ENCODE measurements at places on chromosomes 6 and 20.

DNA sequence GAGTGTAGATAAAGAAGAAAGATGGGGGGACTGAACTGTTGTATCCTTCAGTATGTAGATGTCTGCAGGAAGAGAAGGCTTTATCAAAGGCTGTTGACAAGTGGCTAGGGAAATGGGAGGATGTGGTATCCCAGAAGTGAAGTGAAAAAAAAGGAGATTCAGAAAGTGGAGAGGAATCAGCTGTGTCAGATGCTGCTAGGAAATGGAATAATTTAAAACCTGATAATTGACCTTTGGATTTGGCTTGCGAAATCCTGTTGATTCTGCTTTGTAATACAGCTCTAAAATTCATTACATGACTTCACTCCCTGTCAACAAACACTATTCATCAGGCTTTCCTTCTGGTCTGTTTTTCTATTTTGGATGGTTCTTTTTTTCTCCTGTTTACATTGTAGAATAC, 41.7 kb downstream of the PHF3 start:
- no peak for DNase-seq
- no peaks in the 10 kb centered on the region for H3K27me3 ChIP-seq
- H3K27ac ChIP-seq, result no peak overlapping the region
- peaks cover 10% of the 10 kb centered on the region for H3K36me3 ChIP-seq

GRCh38 chr20:15318682-15319081, 981.3 kb upstream of the FLRT3 start:
- H3K27ac ChIP-seq, result no peak overlapping the region
- H3K4me1 ChIP-seq, result no peaks in the 10 kb centered on the region
- H3K4me3 ChIP-seq, result no peak overlapping the region
- H3K27me3 ChIP-seq, result no peaks in the 10 kb centered on the region
- no peak for DNase-seq

DNA sequence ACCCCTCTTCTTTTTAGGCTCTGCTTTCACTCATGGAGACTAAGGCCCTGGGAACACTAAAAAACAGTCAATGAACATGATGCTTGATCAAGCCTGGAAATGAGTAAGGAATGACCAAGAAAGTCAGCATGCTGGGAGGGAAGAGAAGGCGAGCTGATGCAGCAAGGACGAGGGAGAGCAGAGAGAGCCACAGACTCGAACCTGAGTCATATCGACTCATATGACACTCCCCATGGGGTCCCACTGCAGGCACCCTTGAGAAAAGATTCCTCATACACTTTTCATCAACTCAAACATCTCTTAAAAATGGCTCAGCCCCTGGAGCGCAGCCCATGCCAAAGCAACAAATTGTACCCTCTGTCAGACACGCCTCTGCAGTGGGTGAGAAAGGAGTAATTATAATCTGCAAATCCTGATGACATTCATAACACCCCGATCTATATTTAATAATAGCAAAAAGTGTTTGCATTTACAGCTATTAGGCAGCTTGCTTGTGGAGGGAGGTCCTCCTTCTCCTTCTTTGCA, 127.2 kb downstream of the F13A1 start:
- DNase-seq, result no peak
- H3K27me3 ChIP-seq, result no peaks in the 10 kb centered on the region

- DNase-seq, result peak; percentile 56
- no peaks in the 10 kb centered on the region for H3K36me3 ChIP-seq
- peaks cover 4% of the 10 kb centered on the region for H3K27me3 ChIP-seq
- no peak overlapping the region for H3K27ac ChIP-seq
- H3K4me3 ChIP-seq, result no peak overlapping the region
- H3K4me1 ChIP-seq, result no peaks in the 10 kb centered on the region
These were observed 34.2 kb downstream of the PIM1 start for GRCh38 chr6:37204014-37204751.

DNA sequence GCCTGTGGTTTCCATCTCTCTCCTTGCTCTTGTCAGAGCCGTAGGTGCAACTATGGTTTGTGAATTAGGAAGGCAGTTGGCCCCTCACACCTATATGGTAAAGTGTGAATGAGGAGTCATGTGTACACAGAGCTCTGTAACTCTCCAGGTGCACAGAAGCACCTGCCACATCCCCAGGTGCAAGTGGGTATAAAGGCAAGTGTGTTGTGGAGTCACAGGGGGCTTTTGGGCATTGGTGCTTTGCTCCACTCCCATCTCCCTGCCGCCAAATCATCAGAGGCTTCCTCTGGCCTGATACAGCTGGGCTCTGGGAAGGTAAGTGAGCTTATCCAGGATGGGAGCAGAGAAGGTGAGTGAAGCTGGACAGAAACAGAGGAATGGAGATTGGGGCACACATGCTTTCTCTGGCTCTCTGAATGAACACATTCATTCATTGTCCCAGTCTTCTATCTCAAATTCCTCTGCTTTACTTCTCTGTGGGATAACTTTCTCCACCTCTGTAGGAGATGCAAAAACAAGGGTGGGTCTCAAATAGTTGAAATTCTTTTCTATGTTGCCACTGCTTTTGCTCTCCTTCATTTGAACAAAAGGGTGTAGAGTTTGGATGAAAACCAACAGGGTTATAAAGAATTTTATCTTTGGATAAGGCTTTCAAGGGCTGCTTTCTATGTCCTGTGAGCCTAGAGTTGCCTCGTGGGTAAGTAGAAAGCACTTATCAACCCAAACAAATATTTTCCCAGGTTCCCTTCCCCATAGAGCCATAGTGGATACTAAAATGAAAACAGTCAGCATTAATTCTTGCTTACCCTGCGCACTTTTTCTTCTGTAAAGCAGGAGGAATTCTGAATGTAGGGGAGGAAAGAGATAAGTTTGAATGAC, 45.0 kb upstream of the RIPOR2 start:
- H3K4me3 ChIP-seq, result no peak overlapping the region
- DNase-seq, result peak; percentile 58
- no peaks in the 10 kb centered on the region for H3K4me1 ChIP-seq
- no peaks in the 10 kb centered on the region for H3K27me3 ChIP-seq
- peak overlapping the region; percentile 90 for H3K27ac ChIP-seq
- H3K36me3 ChIP-seq, result no peaks in the 10 kb centered on the region

- H3K36me3 ChIP-seq, result peaks cover 21% of the 10 kb centered on the region
- DNase-seq, result no peak
- peak overlapping the region; percentile 95 for H3K27ac ChIP-seq
- H3K4me3 ChIP-seq, result peak overlapping the region; percentile 63
- H3K4me1 ChIP-seq, result peaks cover 43% of the 10 kb centered on the region
These were observed 662 bp upstream of the SLC9A8 start for GRCh38 chr20:49811825-49812506.

DNA sequence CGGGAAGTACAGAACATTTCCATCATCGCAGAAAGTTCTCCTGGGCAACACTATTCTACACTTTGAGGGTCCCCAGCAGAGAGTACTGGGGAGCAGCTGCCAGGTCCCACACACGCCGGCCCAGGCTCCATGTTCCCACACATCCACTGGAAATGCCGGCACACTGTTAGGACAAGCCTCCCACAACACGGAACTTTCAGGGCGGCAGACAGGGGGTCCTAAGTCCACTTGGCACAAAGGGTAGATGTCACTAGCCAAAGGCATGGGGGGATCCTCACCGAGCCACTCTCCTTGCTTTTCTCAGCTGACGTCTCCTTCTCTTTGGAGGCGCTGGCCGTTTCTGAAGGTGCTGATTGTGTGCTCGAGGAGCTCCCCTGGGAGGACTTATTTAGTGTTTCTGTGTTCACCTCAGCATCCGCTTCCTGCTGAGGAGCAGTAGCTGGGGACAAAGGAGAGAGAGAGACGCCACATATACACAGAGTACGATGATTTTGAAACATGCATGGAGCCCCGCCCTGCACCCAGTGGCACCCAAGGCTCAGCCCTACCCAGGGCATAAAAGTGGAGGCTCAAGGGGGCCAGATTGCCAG, 135.4 kb downstream of the ZMYND8 start:
- DNase-seq, result no peak
- H3K4me1 ChIP-seq, result peaks cover 8% of the 10 kb centered on the region
- H3K4me3 ChIP-seq, result no peak overlapping the region
- peaks cover 57% of the 10 kb centered on the region for H3K36me3 ChIP-seq
- no peak overlapping the region for H3K27ac ChIP-seq
- no peaks in the 10 kb centered on the region for H3K27me3 ChIP-seq

DNA sequence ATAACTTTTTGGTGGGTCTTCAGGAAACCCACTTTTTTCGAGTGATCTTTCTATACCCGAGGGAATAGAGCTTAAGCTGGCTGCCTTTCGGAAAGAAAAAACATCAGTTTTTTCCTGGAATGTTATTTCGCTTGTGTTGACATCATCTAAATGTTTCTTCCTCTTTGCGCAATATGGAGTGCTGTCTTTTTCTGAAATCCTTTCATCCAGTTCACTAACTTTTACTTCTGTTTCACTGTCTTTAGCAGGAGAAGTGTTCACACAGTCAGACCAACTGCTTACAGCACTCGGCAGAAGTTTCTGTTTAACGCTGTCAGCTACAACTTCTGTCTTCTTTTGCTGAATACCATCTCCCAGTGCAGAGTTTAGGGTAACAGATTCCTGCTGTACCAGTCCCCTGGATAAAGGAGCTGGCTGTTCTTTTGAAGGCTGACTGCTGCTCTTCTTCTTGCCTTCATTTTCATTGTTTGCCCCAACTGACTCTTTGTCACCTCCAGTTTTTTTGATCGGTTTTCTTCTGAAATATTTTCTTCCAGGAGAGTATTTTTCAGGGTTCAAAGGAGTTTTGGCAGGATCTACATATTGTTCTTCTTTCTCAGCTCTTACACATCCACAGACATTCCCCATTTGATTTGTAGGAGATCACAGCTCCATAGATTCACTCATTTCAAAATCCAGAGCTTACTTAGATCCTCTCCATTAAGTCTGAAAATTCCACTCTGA, 50.0 kb upstream of the DST start:
- no peaks in the 10 kb centered on the region for H3K27me3 ChIP-seq
- peak overlapping the region; percentile 87 for H3K27ac ChIP-seq
- peak overlapping the region; percentile 18 for H3K4me3 ChIP-seq
- H3K36me3 ChIP-seq, result no peaks in the 10 kb centered on the region
- no peak for DNase-seq

DNA sequence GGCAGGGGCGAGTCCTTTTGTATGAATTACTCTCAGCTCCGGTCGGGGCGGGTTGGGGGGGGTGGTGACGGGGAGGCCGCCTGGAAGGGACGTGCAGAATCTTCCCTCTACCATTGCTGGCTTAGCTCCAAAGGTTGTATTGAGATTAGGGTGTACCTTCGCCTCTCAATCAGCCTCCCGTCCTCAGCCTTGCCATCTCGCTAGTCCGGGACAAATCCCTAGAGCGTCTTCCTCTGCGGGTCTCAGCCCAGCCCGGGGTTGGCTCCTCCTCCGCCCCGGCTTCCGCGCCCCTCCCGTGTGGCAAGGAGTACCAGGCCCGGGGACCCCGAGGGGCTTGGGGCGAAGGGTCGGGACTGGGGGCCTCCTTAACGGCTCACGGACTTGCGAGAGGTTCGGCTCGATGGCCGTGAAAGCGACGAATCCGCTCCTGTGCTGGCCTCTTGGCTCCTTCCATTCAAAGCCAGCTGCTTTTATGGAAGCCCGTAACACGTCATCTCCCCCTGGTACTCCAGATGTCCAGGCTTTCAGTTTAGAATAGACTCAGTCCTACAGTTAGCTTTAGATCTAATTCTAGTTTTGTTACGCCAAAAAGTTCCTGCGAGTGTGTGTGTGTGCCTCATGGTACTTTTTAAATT, 636 bp upstream of the EEF1A1 start:
- H3K4me3 ChIP-seq, result peak overlapping the region; percentile 95
- peak overlapping the region; percentile 96 for H3K27ac ChIP-seq
- H3K36me3 ChIP-seq, result peaks cover 32% of the 10 kb centered on the region
- DNase-seq, result no peak
- no peaks in the 10 kb centered on the region for H3K27me3 ChIP-seq
- H3K4me1 ChIP-seq, result peaks cover 34% of the 10 kb centered on the region

- no peaks in the 10 kb centered on the region for H3K36me3 ChIP-seq
- peaks cover 17% of the 10 kb centered on the region for H3K4me1 ChIP-seq
- no peaks in the 10 kb centered on the region for H3K27me3 ChIP-seq
- H3K4me3 ChIP-seq, result no peak overlapping the region
These were observed 56.8 kb upstream of the TULP4 start for GRCh38 chr6:158255275-158255988.

DNA sequence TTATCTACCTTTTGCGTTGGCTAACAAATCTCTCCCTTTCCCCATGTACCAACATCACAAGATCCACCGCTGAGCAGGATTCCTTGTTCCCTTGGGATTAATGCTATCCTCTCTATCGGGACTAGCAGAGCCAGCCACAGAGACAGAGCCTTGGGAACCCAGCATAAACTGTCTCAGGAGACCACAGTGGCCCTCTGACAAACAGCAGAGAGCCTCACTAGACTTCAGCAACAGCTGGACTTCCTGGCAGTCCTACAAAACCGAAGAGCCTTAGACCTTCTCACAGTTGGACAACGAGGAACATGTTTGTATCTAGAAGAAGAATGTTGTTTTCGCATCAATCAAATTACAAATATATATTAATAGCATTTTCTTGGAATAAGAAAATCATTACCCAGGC, 39.6 kb upstream of the POU5F1 start:
- no peaks in the 10 kb centered on the region for H3K36me3 ChIP-seq
- peak; percentile 50 for DNase-seq
- H3K27me3 ChIP-seq, result no peaks in the 10 kb centered on the region
- H3K4me1 ChIP-seq, result peaks cover 39% of the 10 kb centered on the region
- H3K4me3 ChIP-seq, result no peak overlapping the region

DNA sequence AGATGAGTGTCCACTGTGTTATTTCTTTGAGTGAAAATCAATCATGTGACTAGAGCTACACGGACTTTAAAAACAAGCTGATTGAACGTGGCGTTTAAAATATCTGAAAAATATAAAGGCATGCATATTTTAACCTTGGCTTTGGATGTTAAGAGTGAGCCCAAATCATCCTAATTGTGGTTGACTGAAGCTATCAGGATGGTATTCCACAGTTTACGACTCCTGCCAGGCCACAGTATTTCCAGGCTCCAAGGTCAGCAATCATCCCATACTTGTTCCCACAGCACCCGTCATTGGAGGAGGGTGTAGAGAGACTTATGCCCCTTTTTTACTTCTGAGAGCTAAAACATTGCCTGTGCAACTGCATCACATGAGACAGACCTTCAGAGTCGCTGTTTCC, 43.2 kb upstream of the TMX4 start:
- H3K4me1 ChIP-seq, result no peaks in the 10 kb centered on the region
- H3K4me3 ChIP-seq, result no peak overlapping the region
- no peaks in the 10 kb centered on the region for H3K27me3 ChIP-seq
- DNase-seq, result no peak

DNA sequence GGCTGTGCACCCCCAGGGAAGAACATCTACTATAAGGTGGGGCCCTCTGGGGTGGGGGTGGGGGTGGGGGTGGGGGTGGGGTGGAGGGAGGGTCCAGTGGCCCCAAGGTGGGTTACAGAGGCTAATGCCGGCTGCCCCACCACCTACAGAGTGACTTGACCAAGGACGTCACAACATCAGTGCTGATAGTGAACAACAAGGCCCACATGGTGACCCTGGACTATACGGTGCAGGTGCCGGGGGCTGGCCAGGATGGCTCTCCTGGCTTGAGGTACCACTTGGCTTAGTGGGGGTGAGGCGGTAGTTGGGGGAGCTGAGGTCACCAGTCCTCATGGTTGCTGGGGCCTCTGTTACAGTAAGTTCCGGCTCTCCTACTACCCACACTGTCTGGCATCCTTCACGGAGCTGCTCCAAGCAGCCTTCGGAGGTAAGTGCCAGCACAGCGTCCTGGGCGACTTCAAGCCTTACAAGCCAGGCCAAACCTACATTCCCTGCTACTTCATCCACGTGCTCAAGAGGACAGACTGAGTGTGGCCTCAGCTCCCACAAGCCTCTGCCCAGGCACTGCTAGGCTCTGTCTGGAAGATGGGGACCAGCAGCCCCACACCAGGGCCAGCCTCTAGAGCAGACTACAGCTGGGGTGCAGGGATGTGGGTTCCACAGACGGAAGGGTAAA, 2.8 kb downstream of the GNMT start:
- peaks cover 11% of the 10 kb centered on the region for H3K4me1 ChIP-seq
- peaks cover 36% of the 10 kb centered on the region for H3K36me3 ChIP-seq
- H3K27me3 ChIP-seq, result no peaks in the 10 kb centered on the region
- H3K4me3 ChIP-seq, result no peak overlapping the region
- no peak overlapping the region for H3K27ac ChIP-seq
